Inflammatory macrophage treated with lipopolysaccharide for 1 hour (primary cell): ENCODE measurements at places on chromosomes 1 and 21.

DNA sequence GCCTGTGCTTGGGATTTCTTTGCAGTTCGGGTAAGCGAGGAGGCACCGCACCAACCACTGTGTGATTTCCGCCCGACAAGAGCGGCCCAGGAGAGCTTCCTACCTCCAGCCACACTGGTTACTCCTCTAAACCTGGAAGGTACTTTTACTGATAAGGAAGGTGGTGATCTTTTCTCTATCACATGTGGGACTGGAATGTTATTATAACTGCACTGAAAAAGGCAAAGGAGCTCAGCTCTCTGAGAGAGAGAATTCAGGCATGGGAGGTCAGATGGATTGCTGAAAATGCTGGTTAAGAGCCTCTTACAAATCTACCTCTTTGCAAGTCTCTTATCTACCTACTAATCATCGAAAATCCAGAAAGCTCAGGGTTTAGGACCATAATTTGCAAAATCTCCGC, 7.7 kb upstream of the KCNE1 start:
- DNase-seq, result no peak

DNA sequence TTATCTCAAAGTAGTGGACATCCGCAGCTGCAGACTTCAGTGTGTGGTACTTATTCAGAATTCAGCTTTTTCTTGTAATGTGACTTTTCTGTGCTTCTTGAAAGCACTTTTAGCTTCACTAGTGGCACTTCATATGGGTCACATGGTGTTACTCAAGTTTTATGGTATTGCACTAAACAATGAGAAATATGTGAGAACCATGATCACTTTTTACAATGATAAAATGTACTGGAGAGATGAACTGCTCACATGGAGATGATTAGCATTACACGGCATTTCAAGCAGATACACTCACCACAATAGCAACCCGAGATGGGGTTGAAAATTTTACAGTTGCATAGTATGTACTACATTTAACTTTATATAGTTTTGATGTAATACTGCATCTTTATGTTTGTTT, 40.1 kb upstream of the GPR52 start:
- DNase-seq, result no peak

DNA sequence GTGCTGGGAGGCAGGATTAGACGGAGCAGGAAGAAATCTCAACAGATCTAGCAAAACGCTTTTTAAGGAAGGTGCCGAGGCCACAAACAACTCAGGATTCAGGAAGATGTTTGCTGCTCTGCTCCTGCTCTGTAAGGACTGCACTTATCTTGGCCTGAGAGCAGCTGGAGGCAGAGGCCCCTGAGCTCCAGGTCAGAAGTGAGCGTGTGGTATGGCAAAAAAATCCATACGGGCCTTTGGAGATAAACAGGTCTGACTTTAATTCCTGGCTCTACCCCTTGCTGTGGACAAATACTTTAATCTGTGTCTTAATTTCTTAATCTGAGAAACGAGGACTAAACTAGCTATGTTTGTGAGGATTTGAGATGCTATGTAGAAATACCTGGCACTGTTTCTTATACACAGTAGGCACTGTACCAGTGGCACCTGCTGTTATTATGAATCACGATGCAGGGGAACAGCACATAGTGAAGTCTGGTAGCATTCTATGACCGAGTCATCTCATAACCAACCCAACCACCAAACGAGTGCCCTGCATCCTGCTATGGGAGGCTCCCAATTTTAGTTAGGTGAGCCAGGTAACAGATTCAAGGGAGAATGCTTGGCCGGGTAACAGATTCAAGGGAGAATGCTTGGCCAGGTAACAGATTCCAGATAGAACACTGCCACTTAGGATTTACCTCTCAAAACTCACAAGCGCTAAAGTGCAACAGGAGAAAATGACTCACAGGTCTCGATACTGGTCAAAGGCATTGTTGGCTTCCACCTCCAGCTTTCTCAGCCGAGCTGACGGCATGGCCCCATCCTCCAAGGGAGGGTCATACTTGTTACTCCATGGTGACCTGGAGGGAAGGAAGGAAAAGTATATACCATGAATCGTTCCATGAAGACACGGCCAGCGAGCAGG, 65.9 kb downstream of the SLC66A1 start:
- no peak for DNase-seq

GRCh38 chr1:186283374-186283773, 91.7 kb downstream of the TPR start:
- no peak for DNase-seq

GRCh38 chr1:10863886-10864285, 67.4 kb upstream of the CASZ1 start:
- no peak for DNase-seq

GRCh38 chr1:79811173-79811572, 804.6 kb upstream of the ADGRL4 start:
- no peak for DNase-seq

GRCh38 chr1:35707601-35708440, 10.9 kb downstream of the C1orf216 start:
- no peak for DNase-seq

DNA sequence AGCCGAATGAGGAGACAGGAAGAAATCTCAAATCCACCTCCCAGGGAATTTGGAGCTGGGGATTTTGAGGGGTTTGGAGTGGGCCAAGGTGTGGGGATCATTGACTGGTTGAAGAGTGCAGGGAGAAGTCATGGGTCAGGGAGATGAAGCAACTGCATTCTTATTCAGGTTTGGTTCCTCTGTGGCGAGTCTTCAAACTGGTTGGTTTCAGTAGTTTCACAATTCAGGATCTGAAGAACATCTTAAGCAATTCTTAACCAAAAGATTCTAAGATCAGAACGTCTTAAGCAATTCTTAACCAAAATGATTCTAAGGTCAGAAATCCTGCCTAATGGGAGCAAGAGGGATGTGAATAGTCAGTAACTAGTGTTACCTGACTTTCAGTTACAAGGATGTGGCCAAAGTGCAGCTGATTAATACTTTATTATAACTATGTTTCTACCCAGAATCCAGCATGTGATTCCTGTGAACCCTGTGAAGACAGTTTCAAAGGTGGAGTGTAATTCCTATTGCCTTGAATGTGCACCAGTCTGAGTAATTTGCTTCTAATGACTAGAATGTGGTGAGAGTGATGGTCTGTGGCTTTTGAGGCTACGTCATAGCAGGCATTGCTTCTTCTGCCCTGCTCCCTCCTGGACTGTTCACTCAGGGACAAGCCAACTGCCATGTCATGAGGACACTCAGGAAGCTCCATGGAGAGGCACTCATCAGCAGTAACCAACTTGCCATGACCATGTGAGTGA, 61.2 kb downstream of the OLFML3 start:
- peak; percentile 78 for DNase-seq

DNA sequence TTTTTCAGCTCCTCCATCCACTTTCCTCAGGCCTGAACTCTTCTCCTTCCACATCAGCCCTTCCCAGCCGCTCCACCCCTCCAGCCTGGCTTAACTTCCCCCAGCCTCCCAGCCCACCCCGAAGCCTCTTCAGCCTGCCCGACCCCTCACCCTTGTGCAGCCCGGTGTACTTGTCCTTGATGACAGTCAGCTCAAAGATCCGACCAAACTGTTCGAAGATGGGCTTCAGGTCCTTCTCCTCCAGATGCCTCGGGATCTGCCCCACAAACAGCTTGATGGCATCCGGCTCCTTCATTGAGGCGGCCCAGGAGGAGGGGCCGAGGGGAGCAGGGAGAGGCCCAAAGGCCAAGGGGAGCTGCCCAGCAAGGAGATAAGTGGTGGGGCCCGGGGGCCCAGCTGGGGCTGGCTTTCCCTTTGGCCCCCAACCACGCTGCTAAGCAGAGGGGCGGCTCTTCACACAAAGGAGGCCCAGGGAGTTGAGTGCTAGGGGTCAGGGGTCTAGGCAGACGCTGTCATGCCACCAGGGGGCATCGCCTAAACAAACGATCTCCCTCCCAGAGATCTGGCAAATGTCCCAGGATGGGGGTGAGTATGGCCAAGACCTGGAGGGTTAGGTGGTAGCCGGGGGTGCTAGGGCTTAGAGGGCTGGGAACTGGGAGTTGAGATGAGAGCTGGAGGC, 738 bp downstream of the CELF3 start:
- DNase-seq, result no peak

GRCh38 chr1:66450043-66450514, 83.9 kb upstream of the SGIP1 start:
- no peak for DNase-seq

DNA sequence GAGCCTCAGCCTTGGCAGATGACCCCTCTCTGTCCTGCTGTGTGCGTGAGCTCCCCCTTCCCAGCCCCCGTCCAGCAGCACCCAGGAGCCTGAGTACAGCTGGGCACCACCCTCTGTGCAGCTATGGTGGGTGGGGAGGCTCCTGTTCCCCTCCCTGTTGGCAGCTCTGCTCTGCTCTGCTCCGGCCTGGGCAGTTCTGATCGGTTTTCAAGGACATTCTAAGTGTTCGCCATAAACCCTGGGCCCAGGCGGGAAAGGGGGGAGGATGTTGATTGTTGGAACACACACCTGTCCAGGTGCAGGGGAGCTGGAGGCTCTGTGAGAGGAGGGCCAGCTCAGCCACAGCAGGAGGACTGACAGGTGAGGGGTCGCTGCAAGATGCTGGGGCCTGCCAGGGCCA, at the start of gene CLCNKB:
CLCNKB (plus strand) TSS at position 262 of the 400 bp plus-strand sequence. CDS start 711 bp downstream, outside the sequence.
- no peak for DNase-seq

DNA sequence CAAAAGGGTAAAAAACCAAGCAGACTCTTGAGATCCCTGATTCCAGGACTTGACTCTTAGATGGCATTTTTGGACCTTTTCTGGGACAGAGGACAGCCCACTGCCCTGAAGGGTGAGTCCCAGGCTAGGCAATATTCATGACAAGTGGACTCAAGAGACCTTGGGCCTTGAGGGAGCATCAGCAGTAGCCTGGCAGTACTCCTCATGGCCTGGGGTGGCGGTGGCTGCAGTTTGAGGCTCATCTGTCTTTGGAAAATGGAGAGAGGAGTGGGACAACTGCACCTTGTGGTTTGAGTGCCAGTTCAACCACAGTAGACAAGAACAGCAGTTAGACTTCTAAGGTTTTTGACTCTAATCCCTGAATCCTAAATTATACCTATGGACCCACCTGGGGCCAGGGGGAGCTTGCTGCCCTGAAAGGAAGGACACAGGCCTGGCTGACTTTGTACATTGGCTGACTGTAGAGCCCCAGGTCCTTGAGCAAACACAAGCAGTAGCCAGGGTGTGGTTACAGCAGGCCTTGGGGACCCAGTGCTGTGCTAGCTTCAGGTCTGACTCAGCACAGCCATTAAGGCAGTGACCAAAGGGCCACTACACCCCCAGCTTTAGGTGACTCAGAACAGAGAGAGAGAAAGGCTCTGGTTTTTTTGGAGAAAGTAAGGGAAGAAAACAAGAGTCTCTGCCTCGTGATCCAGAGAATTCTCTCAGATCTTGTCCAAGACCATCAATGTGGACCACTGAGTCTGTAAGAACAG, 1023.2 kb downstream of the KCNT2 start:
- no peak for DNase-seq

DNA sequence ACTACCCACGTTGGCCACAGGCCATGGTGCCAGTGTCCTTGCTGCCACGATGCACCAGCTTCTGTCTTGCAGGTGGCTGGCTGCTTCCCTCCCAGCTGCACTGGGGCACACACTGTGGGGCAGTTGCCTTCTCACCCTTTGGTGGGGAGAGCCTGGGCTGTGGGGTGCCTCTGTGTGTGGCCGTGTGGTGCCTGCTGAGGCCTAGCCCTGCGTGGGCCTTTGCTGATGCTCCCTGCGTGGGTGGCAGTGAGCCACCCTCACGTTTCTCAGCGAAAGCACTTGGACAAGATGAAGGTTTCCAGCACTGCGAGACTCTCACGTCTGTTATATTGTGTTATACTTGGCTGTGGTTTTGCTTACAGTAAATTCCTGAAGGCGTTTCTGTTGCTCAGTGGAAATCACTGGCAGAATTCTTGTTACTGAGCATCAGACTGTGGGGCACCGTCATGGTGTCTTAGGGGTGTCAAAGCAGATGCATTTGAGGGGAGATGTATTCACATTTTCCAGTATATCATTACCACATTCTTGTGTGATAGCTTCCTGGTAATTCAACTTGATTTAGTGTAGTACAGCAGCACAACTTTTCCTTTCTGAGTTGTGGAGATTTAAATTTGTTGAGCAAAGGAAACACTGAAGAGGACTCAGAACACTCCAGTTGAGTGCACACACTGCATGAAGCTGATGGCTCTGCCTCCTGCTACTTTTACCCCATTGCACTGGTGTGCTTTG, 124.7 kb downstream of the PCBP3 start:
- no peak for DNase-seq

DNA sequence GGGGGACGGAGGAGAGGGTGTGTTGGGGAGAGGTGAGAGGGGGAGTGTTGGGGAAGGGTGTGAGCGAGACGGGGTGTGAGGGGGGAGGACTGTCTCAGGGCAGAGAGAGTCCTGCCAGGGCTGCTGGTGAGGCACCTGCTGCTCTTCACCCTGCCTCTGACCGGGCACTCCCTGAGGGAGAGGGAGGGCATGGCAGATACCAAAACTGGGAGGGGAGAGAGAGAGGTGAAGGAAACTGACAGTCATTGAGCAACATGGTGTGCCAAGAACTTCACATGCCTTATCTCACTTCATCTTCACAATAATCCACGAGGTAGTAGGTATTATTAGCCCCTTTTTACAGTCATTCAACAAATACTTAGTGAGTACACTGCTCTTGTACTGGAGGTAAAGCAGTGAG, 61.3 kb upstream of the ARTN start:
- DNase-seq, result no peak

DNA sequence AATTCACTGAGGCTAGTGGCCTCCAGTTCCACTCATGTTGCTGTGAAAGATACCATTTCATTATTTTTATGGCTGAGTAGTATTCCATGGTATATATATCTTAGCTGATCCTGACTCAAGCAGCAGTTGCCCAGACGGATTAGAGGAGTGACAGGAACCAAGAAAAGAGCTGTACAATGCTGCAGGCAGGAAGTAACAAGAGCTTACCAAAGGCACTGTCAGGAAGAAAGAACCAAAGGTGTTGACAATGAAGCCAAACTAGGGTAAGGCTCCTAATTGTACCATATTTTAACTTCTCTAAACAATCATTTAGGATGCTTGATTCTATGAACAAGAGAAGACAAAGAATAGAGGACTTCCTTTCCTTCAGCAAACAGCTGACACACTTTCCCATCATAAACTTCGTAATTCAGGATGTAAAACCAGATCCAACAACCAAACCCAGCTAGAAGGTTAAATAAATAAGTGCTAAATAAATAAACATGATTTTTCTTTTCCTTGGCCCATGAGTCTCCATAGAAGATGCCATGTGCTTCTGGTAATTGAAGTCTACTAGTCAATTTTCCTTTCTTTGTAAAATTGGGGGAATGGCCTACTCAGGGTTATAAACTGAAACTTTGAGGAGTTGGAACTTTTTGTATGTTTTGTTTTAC, 248.2 kb upstream of the SGIP1 start:
- no peak for DNase-seq

DNA sequence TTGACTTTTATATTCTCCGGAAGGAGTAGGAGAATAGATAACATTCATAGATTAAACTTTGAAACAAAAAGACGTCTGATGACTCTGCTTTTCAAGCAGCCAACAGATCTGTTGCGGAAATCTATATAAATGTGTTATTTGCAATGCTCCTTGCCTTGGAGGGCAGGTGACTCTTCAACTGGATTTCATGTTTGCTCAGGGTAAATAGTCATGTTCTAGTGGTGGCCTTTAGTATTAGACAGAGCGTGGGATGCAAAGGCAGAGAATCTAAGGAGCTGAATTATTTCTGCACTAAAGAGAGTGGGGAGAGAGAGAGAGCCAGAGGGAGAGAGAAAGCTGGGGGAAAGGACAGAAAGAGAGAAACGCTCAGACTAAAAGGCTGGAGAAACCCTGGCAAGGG, 454.3 kb downstream of the AJAP1 start:
- no peak for DNase-seq

- no peak for DNase-seq
These were observed 666.2 kb downstream of the ADGRL2 start for GRCh38 chr1:82466891-82467290.

GRCh38 chr1:23889074-23889473, 21.0 kb upstream of the FUCA1 start:
- DNase-seq, result no peak

- peak; percentile 85 for DNase-seq
These were observed 41.5 kb downstream of the UBE4B start for GRCh38 chr1:10074059-10074851.
